ENCODE measurements at places on chromosomes 4 and X.

DNA sequence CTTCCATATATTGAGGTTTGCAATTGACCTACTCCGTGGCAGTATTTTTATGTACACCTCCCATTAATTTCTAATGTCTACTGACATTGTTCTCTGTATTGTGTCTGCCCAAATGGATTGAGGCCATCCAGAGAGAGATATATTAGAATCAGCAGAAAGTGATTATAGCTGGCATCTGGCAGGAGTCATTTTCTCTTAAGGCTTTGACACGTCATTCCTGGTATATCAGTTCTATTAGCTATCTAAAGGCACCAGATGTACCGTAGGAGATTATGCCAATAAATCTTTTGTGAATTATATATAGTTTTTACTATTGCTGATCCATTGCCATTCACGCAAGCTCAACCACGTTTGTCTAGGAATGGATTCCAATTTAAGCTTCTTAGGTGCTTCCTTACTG lies 1026.4 kb upstream of the IGFBP7 start:
- no peak for DNase-seq

DNA sequence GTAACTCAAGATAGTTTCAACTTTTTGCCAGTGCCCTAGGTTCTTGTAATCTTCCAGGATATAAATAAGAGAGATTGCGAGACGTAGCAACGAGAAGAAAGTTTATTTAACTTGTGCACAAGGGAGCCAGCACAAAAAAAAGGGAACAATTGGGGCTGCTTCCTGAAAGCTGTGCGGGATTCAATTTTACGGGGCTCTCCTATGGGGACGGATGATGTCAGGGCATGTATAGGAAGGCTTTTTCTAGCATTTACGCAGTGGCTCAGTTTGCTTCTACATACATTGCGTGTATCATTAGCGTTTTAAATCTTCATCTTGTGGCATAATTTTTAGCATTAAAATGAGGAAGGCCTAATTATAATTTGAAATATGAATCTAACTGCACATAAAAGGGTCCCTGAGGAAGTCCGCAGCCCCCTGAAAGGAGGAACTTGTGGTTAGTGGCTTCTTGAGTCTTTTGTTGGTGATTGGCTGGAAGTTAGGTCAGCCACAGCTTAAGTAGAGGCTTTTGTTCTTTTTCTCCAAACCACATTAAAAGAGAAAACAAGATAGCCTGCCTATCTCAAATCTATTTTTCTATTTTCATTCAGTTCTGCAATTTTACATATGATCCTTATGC lies 668.2 kb upstream of the NDST4 start:
- DNase-seq: no peak

- DNase-seq: peak; percentile 26
Measured at GRCh38 chr4:176885224-176885623, 92.5 kb upstream of the VEGFC start.

DNA sequence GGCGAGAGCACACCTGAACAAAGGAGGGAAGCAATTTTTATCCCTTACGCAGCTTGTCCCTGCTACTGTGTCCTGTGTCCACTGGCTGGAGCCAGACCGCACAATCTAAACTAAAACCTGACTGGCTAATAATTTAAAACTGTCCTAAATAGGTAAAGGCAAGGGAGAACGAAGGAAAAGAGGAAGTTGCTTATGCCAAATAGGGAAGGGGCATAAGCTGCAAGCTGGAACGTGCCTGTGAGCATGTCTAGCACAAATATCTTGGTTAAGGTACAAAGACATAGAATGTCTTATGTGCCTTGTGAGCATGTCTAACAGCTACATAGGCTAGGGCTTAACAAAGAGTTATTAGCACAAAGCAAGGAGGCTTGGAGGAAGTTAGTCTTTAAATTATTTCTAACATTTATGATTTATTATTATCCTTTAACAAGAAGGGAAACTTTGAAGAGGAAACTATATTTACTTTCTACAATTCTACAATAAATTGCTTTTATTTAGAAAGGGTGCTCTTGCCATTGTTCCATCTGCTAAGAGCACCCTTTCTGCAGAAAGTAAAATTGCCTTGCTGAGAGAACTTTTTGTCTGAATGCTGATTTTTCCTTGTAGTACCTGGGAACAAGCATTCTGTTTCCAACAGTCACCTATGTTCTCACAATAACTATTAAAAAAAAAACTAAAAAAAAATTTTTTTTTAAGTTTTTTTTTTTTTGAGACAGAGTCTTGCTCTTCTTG lies 80.6 kb upstream of the CBR4 start:
- no peak for DNase-seq

GRCh38 chrX:6681521-6682145 lies 146.7 kb upstream of the VCX3A start:
- no peak for DNase-seq

DNA sequence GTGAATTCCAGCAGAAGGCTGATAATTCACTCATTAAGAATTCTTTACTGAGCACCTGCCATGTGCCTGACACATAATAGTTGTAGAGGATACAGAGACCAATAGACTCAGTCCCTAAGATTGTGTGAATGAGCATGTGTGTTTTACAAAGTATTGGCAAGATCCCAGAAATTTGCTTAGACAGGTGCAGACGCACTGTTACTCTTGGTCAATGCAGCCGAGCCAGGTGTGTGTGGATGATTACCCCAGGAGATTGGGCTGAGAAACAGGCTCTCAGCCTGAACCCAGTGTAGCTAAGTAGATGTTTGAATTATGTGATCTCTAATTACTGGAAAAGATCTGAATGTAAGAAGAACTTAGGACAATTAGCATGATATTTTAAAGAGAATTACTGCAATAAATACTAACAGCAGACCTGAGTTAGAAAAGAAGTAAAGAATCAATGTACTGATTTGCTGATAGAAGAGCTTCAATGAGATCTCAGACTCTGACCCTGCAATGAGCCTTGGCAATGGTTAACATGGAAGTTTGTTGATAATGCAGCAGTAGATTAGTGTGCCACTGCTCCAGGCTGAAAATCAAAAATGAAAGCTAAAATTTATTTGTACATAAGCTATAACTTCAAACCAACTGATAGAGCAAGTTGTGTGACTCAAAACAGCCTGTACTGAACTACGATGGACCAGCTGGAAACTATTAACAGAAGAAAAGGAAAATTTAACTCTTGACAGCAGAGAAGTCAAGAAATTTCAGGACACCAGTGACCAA lies 32.2 kb upstream of the NDST4 start:
- no peak for DNase-seq

DNA sequence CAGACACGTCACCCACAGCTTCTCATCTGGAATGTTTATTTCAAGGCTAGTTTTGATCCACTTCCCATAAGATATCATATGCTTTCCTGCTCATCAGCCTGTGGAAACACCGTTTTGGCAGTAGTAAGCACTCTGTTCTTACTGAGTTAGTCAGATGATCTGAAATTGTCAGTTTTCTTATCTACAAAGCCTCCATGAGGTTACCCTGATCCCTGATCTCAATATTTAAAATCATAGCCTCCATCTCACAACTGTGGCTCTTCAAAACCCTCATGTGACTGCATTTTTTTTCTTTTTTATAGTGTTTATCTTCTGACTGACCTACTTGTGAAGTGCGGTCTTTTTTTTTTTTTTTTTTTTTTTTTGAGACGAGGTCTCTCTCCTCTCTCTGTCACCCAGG lies 22.7 kb downstream of the BST1 start:
- no peak for DNase-seq

DNA sequence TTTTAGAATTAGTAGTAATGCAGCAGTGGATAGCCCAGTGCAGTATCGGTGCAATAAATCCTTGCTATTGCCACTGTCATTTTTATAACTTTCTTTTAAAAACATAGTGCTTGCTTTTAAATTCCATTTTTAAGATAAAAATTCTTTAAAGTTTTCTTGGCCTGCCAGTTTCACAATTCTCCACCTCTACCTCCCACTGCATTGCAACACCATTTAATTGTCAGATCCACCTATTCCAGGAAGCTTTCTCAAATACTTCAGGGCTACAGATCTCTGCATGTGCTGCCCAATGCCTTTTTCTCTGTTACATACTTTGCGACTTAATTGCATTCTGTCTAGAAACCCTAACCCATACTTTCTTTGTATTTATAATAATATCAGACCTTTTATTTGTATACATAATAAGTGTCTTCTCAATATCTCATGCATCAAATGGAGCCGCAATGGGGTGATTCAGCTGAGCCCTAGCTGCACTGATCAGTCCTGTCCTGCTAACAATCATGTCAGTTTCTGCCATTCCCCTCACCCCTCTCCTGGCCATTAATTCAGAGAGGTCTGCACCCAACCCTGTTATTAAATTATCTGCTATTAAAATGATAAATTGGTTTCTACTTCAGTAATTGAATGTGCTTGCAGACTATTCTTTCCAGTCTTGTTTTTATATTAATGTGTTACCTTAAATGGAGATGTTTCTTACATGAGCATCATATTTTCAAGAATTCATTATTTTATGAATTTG lies 193.1 kb downstream of the SLIT2 start:
- DNase-seq: no peak

GRCh38 chrX:47191331-47191730 lies 2.3 kb upstream of the UBA1 start:
- DNase-seq: peak; percentile 5

DNA sequence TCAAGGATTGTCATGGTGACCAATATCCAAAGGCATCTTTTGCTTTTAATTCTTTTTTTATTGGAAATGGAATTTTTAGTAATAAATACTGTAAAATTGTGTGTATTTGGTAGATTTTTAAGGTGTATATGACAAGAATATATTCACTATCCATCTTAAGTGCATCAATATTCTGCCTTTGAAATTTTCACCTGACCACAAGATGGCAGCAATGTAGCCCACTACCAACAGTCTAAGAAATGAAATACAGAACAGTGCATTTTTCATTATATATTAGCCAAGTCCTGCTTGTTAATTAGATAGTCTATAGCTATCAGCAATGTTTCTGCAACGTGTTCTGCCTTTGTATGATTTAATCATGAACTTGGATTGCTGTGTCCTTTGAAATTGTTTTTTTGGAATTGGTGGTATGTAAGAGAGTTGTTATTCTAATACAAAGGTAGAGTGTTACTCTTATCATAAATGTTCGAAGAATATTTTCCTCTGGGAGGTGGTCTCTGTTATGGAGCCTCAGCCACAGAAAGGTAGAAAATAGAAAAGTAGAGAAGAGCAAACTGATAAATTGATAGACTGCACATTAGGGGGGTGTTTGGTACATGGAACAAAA lies 38.2 kb downstream of the HPGDS start:
- peak; percentile 3 for DNase-seq

GRCh38 chrX:155819966-155820491 lies 61.1 kb upstream of the VAMP7 start:
- peak; percentile 59 for DNase-seq

GRCh38 chr4:149781150-149781549 lies 34.5 kb downstream of the IQCM start:
- peak; percentile 68 for DNase-seq

GRCh38 chr4:104353481-104353880 lies 141.2 kb downstream of the CXXC4 start:
- DNase-seq: no peak

GRCh38 chrX:150429594-150429993 lies 66.5 kb downstream of the MAMLD1 start:
- DNase-seq: peak; percentile 78

- no peak for DNase-seq
Measured at GRCh38 chrX:104742355-104742754, 176.4 kb downstream of the IL1RAPL2 start.

DNA sequence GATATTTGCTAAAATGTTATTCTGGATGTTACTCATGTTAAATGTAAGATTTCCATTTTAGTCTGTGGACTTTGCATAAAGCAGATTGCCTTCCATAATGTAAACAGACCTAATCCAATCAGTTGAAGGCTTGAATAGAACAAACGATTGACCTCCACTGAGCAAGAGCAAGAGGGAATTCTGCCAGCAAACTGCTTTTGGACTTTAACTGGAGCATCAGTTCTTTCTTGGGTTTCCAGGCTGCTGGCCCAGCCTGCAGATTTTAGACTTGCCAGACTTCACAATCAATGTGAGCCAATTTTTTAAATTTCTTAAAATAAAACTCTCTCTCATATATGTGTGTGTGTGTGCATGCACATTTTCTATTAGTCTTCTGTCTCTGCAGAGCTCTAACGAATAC lies 1248.8 kb downstream of the ADGRL3 start:
- no peak for DNase-seq

- DNase-seq: no peak
Measured at GRCh38 chrX:24619647-24620046, 27.5 kb downstream of the PCYT1B start.
